Activated T-cell treated with anti-CD3 and anti-CD28 coated beads for 1 hour (primary cell): ENCODE measurements at places on chromosomes 5 and 9.

- DNase-seq, result no peak
Observed at GRCh38 chr9:89167788-89168187, 10.8 kb downstream of the SHC3 start.

DNA sequence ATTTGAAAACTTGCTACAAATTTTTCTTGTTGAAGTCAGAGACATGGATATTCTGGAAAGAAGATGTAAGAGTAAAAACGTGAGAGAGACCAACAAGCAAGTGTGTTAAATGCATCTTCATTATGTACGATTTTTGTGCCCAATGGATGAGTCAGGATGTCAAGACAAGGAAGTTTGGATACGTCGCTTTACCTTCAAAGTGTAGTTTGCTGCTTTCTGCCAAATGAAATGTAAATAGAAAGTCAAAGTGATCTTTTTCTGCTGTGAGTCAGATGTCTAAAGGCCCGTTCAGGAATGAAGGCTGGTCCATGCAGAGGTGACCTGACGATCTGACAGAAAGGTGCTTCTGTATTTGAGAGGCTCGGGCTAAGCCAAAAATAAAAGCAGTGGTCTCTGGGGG, 273.1 kb upstream of the PIK3R1 start:
- DNase-seq, result no peak

GRCh38 chr9:28073270-28073669, 500.0 kb upstream of the C9orf72 start:
- no peak for DNase-seq

GRCh38 chr9:4569101-4569500, 78.8 kb downstream of the SLC1A1 start:
- DNase-seq, result no peak

GRCh38 chr5:90641528-90641927, 82.9 kb downstream of the ADGRV1 start:
- DNase-seq, result no peak

- no peak for DNase-seq
Observed at GRCh38 chr9:5593904-5594303, 35.0 kb upstream of the RIC1 start.

GRCh38 chr9:113617550-113617949, 154.0 kb downstream of the RGS3 start:
- DNase-seq, result no peak

GRCh38 chr9:94212531-94212930, 46.6 kb upstream of the ZNF169 start:
- no peak for DNase-seq

DNA sequence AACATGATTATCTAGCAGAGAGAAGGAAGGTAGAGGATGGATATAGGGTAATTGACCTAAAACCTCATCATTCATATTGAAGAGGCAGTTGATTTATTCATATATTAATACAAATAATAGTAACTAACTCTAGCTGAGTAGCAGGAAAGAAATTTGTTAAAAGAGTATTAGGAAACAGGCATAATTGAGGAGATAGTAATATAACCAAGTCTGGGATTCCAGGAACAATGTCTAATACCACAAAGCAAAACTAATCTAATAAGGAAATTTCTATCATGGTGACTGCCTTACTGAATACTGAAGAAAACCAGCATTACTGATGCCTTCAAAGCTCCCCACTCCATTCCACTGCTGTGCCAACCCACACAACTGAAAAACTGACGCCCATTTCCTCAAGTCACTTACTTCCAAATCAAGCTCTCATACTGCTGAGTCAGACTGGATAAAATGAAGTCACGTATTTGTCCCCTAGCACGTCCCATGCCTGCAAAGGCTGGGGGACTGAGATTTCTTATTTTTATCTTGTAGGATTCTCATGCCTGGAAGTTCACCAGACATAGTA, 153.9 kb downstream of the SMC2 start:
- DNase-seq, result no peak

DNA sequence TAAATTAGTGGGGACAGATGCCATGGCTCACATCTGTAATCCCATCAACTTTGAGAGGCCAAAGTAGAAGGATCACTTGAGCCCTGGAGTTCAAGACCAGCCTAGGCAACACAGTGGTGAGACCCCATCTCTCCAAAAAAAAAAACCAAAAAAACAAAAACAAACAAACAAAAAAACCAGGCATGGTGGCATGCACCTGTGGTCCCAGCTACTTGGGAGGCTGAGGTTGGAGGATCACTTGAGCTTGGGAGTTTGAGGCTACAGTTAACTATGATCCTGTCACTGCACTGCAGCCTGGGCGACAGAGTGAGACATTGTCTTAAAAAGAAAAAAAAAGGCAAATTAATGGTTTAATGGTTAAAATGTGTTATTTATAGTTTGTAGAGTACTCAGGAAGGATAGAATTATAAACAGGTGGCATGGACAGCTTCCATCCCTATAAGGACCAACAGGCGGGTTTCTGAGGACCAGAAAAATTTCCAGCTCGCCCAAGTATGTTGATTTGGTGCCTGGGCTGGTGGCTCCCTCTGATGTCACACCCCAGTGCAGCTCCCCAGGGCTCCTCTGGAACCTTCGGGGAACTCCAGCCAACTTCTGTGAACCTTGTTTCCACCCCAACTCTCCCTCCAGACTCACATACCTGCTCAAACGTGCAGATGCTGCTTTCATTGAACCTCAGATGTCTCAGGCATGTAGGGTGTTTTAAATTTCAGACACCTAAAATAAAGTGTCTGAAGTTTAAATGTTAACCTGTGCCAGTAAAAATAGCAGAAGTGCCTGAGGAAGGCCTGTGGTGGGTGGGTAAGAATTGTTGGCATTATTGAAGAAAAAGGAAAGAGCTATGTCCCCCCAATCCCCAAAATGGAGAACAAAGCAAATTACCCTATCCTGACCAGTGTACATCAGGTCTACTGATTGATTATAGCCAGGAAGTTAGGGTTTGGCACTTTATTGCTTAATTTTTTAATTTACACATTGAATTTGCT, 69.0 kb downstream of the TRIO start:
- DNase-seq, result no peak

- no peak for DNase-seq
Observed at GRCh38 chr9:5569409-5569808, 59.1 kb downstream of the PDCD1LG2 start.
